ENCODE measurements at places on chromosomes 2 and 18. TPM values are rescaled to one million over a fixed set of nuclear protein-coding genes. Genes with fewer than 3 reads are reported as not detected.

FOXD4L1 gene
- 0.23 TPM for total RNA-seq

ADCYAP1 gene
- total RNA-seq, result not detected

COL5A2 gene
- 2.3 TPM for total RNA-seq

RIF1 gene
- 73.2 TPM for total RNA-seq

RPL37A gene
- 4,110 TPM for total RNA-seq

Measured in activated CD8-positive, alpha-beta T cell treated with anti-CD3 and anti-CD28 coated beads for 36 hours (primary cell).